Activated CD4-positive, alpha-beta T cell treated with anti-CD3 and anti-CD28 coated beads, Interleukin-2, amount 50 U/mL, for 24 hours (primary cell): ENCODE measurements at places on chromosomes 4 and X.

- DNase-seq = no peak
These were observed 310.3 kb upstream of the ZFP42 start for GRCh38 chr4:187685247-187685646.

GRCh38 chr4:48858130-48858529, 27.2 kb downstream of the OCIAD1 start:
- no peak for DNase-seq

- no peak for DNase-seq
These were observed 56.7 kb upstream of the RASSF6 start for GRCh38 chr4:73676861-73677323.

DNA sequence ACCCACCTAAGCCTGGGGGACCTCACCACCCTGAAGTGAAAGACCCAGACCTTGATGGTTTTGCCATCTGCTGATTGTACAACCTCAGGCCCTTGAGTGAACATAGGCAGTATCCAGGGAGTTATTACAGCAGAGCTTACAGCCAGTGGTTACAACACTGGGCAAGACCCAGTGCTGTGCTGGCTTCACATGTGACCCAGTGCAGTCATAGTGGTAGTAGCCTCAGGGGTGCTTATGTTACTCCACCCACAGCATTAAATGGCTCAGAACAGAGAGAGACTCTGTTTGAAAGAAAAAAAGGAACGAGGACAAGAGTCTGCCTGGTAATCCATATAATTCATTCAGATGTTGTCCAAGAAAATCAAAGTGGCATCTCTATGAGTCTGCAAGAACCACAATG, 45.2 kb upstream of the DACH2 start:
- DNase-seq = no peak

DNA sequence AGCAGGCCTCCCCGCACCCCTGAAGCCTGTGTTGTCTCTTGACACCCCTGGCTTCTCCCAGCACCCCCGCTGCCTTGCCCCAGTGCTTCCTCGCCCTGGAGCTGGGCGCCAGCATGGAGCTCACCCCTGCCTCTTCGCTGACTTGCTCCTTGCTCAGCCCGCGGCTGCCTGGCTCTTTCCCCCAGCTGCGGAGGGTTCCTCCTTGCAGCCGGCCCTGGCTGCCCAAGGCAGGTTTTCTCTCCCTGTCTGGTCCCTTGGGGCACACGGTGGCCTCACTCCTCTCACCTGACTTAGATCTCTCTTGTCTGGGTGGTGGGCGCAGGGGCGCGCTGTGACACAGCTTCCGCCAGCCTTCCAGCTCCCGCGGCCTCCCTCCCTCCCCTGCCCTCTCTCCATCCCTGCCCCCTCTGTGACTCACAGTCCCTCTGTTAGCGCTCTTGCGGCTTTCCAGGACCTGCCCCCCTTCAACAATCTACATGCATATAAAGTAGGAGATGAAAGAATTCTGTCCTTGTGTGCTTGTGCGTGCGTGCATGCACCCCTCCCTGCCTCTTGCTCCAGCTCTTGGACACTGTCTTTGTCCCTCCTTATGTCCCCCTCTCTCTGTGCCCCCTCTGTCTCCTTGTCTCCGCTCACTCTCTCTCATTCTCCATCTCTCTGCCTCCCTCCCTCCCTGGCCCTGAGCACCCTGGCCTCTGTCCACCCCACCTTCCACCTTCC, 2.2 kb downstream of the PLXNB3 start:
- DNase-seq = no peak

- DNase-seq = peak; percentile 16
These were observed at the start of gene TMLHE for GRCh38 chrX:155612312-155613224. TSS of gene TMLHE (minus strand) at chrX:155612952. CDS start at chrX:155545276, 67,676 bp downstream.

- no peak for DNase-seq
These were observed 4.5 kb downstream of the HAUS7 start for GRCh38 chrX:153465691-153466380.

- no peak for DNase-seq
These were observed 188.8 kb downstream of the LRBA start for GRCh38 chr4:150826306-150826705.

DNA sequence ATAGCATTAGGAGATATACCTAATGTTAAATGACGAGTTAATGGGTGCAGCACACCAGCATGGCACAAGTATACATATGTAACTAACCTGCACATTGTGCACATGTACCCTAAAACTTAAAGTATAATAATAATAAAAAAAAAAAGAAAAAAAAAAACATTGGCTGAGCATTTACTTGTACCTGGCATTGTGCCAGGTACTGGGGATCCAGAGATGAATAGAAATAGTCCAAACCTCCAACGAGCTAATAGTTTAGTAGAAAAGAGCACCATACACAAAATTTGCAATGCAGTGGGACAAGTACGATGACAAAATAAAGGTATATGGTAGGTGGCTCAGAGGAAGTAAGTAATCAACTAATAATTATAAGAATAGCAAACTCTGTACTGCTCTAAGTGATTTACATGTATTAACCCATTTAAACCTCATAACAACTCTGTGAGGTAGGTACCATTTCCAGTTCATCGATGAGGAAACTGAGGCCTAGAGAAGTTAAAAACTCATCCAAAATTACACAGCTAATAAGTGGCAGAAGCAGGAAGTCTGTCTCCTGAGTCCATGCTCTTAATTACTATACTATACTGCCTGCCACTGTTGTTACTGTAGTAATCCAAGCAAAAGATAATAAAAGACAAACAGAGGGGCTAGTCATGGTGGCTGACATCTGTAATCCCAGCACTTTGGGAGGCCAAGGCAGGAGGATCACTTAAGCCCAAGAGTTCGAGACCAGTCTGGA, 319.3 kb downstream of the OPHN1 start:
- no peak for DNase-seq

DNA sequence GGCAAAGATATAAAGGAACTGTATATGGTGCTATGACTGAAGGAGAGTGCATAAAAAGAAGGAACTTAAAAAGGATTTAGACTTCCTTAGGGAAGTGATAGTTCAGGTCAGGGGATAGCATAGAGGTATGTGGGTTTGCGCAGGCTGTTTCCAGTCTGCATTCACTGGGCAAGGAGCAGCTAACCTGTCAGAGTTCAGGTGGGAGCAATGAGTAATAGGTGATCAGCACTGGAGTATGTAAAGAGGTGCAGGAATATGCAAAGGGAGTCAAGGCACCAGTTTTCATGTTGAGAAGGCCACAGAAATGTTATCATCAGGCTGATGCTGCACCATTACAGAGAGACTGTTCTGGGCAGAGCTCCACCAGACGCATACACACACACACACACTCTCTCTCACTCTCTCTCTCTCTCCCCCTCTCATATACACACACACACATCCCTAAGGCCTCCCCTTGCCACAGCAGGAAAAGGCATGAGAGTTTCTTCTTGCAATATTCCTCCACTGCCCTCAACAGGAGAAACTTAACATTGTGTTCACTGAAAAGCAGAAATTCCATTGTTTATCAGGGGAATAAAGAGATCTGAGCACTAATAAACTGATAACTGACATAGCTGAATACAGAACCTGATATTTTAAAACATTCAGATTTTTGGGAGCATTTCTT, 256.4 kb upstream of the GRID2 start:
- no peak for DNase-seq

DNA sequence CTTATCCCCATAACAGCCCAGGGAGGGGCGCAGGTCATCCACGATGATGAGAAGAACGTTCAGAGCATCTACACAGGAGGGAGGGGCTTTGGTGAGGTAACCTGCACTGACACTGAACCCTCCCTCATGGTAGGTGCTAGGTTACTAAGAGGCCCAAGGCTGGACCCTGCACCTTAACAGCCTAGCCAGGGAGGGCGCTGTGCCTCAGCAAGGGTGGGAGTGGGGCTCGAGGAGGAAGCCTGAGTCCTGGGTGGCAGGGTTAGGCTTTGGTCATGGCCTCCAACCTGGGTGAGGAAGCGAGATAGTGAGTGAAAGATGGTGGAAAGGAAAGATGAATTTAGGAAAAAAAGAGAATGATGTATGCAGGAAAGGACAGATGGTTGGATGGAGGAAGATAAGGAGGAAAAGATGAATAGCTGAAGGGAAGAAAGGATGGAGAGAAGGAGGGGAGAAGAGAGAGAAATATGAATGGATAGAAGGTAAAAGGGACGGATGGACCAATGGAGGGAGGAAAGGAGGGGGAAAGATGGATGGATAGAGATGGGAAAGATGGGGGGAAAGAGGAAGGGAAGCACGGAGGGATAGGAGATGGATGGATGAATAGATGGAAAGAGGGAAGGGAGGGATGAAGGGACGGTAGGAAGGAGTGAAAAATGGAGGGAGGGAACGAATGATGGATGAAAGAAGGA, 736 bp downstream of the IDS start:
- DNase-seq = no peak
